ENCODE measurements at places on chromosomes 3 and 15.
A peak's percentile ranks its signal among the peaks of the same experiment; 100 is the strongest.

DNA sequence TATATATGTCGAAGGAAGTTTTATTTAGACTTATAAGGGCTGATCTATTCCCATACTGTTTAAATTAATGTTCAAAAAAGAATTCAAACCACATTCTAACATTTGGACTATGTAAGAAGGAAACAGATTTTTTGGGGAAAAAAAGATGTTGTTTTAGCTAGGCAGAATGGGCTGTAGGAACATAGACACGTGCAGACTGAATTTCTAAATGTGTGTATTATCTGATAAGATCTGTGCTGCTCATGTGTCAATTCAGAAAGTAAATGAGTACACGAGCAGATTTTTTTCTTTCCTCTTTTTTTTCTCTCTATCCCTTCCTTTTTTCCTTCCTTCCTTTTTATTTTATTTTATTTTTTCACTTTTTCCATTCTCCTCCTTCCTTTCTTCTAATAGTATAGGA is 259.5 kb upstream of the KCNH8 start:
- no peaks in the 10 kb centered on the region for H3K27me3 ChIP-seq
- H3K27ac ChIP-seq: no peak overlapping the region
- no peak for DNase-seq
- no peaks in the 10 kb centered on the region for H3K4me1 ChIP-seq

DNA sequence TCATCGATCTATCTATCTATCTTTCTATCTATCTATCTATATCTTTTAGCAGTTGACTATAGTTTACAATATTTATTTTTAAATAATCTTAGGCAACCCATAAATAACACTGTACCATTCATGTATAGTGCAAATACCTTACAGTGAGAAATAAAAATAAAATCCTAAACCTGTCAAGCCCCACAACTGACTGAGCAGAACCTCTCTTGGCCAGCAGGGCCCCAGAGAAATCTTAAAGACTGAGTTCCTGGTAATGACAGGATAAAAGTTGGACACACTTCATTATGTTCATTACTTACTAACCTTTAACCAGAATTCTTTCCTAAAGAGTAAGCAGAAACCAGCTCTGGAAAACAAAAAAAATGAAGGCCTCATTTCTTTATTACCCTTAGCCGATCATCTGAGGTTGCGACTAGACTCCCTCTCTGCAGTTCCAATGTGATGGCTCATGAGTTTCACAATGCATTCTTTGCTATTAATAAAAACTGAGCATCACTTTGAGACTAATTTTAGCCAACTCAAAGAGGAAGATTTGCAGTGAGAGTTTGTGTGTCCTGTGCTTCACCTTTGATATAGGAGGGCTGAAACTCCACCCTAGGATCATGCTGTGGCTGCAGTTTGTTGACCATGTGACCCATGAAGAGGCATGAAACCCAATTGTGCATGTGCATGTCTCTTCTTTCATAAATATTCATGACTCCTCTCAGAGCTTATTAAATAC is 1072.0 kb downstream of the NSUN3 start:
- DNase-seq: no peak
- no peak overlapping the region for H3K27ac ChIP-seq
- no peak overlapping the region for H3K4me3 ChIP-seq

DNA sequence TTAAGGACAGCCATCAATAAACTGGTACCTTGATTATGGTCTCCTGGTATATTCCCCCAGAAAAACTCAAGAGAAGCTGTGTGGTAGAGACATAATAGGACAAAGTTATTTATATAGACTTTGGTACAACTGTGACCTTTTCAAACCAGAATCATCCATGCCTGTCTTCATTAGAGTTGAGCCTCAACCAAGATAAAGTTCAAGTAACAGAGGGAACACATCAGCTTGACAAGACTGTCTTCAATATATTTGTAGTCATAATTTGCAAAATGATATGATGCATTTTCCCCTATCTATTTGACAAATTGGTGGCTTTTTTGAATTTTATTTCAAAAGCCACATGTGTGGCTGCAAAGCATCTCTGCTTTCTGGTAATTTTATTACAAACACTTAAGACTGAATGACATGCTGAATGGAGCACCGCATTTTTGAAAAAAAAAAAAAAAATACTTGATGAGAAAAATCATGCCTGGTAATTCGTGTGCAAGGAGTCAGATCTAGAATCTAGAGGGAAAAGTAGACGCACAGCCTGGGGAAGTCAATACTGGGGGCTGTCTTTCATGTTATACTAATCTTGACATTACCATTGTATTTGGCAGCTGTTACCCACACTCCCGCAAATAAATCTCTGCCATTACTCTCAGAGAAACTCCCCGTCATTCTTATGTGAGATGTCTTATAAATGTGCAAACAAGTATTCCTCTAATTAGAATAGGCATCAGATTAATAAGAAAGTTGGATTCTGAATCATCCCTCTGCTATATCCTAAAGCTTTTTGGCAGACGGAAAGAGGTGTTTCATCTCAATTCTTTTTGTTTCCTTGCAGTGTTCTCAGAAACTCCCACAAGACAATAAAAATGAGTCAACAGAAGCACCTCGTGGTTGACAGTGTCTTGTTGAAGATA is 554.8 kb upstream of the CBLB start:
- no peak overlapping the region for H3K4me3 ChIP-seq
- no peaks in the 10 kb centered on the region for H3K4me1 ChIP-seq
- H3K27ac ChIP-seq: no peak overlapping the region
- H3K36me3 ChIP-seq: no peaks in the 10 kb centered on the region
- DNase-seq: no peak
- no peaks in the 10 kb centered on the region for H3K27me3 ChIP-seq

- H3K27me3 ChIP-seq: no peaks in the 10 kb centered on the region
- no peaks in the 10 kb centered on the region for H3K4me1 ChIP-seq
- no peaks in the 10 kb centered on the region for H3K36me3 ChIP-seq
- H3K4me3 ChIP-seq: no peak overlapping the region
- no peak for DNase-seq
Observed at GRCh38 chr15:45473068-45473467, 49.5 kb downstream of the SLC30A4 start.

GRCh38 chr3:193231201-193231600 is 9.8 kb upstream of the PLAAT1 start:
- no peak overlapping the region for H3K27ac ChIP-seq
- DNase-seq: no peak
- no peaks in the 10 kb centered on the region for H3K27me3 ChIP-seq
- H3K4me3 ChIP-seq: no peak overlapping the region
- H3K36me3 ChIP-seq: no peaks in the 10 kb centered on the region
- no peaks in the 10 kb centered on the region for H3K4me1 ChIP-seq

DNA sequence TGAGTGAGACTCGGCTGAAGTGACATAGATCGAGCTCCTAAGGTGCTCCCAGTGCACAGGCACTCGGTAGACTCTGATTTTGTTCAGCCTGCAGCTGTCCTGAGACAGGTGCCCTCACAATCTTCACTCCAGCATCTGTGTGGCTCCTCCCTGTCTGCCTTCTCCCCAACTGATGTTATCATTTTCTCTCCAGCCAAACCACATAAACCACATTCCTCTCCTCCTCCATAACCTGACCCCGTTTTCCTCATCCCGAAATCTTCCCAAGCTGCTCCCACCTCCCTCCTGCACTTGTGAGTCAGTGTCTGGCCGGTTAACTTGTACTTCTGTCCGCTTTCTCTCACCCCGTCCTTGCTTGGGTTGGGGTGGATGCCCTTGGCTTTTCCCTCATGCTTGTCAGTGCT is 93.3 kb upstream of the HACD2 start:
- peak overlapping the region; percentile 27 for H3K27ac ChIP-seq
- H3K27me3 ChIP-seq: no peaks in the 10 kb centered on the region
- no peaks in the 10 kb centered on the region for H3K36me3 ChIP-seq
- DNase-seq: no peak

DNA sequence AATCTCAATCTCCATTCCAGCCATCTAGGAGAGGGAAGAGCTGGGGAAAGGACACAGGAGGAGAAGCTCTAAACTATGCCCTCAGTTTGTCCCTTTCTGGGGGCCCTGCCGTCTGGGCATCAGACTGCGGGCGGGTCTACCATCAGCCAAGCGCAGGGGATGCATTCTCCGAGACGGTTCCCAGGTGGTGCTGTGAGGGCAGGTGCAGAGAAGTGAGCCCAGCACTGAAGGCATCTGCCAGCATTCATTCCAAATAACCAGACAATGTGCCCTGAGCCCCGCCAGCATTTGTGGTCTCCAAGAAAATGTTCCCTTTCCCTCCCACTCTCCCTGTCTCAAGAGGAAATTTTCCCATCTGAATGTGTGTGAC is 265.7 kb downstream of the XXYLT1 start:
- no peaks in the 10 kb centered on the region for H3K36me3 ChIP-seq
- DNase-seq: no peak
- no peaks in the 10 kb centered on the region for H3K27me3 ChIP-seq
- H3K4me1 ChIP-seq: peaks cover 3% of the 10 kb centered on the region
- H3K4me3 ChIP-seq: no peak overlapping the region
- no peak overlapping the region for H3K27ac ChIP-seq

DNA sequence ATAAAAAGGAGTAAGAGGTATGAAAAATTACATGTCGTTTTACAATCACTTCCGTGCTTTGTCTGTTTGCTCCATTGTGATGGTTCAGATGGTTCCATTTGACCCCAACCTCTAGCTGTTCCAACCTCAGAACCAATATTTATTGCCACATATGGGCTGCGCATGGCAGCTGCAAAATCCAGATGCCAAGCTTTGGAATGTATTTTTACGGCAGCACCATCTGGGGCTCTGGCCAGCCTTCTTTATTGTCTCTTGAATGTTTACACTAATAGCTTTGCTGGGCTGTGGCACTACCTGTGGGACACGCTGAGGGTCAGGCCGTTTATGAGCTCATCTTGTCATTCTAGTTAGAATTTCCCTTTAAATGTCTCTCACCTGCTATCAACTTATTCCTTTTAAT is 219.8 kb downstream of the ROBO2 start:
- no peaks in the 10 kb centered on the region for H3K4me1 ChIP-seq
- no peak overlapping the region for H3K4me3 ChIP-seq
- DNase-seq: no peak
